ENCODE measurements at places on chromosomes 13 and 19.

- no peak for ATAC-seq
Measured at GRCh38 chr13:98549006-98549727, 27.7 kb downstream of the STK24 start.

GRCh38 chr19:8515317-8515716 is 1.4 kb upstream of the ZNF414 start:
- ATAC-seq = peak; percentile 44

DNA sequence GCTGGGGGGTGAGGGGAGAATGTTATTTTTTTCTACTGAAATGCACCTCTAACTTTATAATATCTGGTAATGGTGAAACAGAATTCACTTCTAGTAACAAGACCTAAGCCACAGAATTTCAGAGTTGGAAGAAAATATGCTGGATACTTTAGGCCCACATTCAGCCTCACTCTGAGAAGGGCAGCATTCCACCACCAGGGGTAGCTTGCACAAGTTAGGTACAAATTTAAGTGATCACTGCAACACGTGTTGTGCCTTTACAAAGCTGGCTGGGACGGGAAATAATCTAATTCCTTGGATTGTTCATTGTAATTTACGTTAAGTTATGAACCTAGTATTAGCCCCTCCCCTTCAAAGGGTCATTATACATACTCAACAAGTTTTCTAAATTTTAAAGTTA is 192.3 kb downstream of the RGCC start:
- ATAC-seq = no peak

- no peak for ATAC-seq
Measured at GRCh38 chr13:80217614-80218456, 123.1 kb downstream of the SPRY2 start.

- no peak for ATAC-seq
Measured at GRCh38 chr13:80009760-80010159, 331.2 kb downstream of the SPRY2 start.

DNA sequence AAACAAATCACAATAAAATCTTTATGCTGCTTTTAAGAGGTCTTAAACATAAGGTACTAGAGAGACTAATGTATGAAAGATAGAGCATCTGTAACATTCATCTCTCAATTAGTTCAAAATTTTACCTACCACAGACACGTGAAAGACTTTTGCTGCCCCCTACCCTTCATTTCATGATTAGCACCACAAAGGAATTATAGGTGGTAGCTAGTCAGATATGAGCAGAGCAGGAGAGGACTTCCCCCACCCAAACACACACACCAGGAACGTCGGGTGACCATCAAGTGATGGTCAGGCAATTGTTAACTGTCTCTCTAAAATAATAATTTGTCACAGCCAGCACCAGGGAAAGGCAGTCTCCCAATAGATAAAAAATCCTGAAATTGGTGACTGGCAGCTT is 1531.7 kb upstream of the SPRY2 start:
- ATAC-seq = no peak

DNA sequence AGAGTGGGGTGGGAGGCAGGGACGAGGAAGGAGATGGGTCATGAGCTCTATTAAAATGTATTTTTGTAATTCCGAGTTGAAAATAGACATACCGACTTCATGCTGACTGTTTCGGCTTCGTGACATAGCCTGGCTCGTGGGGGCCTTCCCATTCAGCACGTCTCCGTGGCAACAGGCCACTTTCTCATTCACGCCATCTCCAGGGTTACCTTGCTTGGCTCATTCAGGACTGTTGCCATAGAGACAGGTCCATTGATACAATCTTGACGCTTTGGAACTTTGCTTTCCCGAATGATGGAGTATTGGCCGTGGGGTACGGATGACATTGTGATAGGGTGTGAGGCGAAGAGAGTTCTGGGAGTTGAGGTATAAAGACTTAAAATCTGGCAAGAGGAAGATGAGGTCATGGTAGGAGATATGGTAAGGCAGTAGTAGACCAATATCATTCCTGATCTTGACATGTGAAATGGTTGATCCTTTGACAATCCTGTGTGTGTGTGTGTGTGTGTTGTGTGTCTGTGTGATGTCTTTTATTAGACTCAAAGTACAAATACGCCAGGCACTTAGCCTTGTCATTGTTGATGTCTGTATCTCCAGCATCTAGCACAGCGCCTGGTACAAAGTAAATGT is 97.3 kb downstream of the CACNA1A start:
- ATAC-seq = no peak

- peak; percentile 59 for ATAC-seq
Measured at GRCh38 chr19:42596391-42597072, 1.8 kb upstream of the CEACAM8 start.

GRCh38 chr13:105278943-105279381 is 1256.5 kb downstream of the EFNB2 start:
- ATAC-seq = no peak

- ATAC-seq = no peak
Measured at GRCh38 chr13:105406551-105406950, 1128.9 kb downstream of the EFNB2 start.

Measured in activated T-helper 17 cell treated with anti-CD3 and anti-CD28 coated beads, Interleukin-2, amount 50 U/mL, for 72 hours (primary cell).